ENCODE measurements at places on chromosomes 11 and 22.

GRCh38 chr11:88259431-88259830, 78.1 kb downstream of the CTSC start:
- no peak for DNase-seq

DNA sequence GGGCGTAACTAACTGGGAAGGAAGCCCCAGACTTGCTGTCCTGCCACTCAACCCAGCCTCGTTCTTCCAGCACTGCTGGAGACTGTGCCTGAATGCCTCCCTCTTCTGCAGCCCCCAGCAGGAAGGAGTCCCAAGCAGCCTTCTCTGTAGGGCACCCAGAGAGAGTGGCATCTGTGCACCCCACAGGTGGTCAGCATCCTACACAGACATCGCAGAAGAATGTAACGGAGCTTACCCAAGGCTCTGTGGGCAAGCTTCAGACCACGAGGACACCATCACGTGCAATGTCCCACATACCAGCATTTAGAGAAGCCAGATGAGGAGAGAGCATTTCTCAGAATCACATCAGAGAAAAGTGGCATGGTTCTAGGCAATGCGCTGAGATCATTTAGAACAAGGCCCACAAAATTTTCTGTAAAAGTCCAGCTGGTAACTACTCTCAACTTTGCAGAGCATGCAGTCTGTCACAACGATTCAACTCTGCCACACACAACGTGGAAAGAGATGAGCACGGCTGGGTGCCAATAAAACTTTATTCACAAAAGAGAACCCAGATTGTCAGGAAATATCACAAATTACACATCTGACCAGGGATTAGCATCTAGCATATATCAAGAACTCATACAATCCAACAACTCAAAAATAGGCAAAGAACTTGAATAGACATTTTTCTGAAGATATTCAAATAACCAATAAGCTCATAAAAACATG, 33.4 kb downstream of the SHANK2 start:
- DNase-seq: no peak

DNA sequence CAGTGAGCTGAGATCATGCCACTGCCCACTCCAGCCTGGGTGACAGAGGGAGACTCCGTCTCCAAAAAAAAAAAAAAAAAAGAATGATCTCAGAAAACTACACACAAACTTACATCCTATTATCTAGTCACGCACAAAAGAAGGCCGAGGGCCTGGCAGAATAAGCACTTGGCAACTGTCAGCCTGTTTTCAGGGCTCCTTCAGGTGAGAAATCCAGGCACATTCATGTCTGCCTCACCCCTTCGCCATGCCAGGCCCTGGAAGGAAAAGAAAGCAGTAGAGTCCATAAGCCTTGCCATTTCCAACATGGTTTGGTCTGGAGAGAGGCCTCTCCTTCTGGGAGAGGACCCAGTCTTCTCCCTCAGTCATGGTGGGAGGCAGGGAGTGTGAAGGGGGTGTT, 30.9 kb downstream of the C11orf58 start:
- DNase-seq: no peak

GRCh38 chr11:21622566-21622965, 570.3 kb upstream of the ANO5 start:
- DNase-seq: no peak

DNA sequence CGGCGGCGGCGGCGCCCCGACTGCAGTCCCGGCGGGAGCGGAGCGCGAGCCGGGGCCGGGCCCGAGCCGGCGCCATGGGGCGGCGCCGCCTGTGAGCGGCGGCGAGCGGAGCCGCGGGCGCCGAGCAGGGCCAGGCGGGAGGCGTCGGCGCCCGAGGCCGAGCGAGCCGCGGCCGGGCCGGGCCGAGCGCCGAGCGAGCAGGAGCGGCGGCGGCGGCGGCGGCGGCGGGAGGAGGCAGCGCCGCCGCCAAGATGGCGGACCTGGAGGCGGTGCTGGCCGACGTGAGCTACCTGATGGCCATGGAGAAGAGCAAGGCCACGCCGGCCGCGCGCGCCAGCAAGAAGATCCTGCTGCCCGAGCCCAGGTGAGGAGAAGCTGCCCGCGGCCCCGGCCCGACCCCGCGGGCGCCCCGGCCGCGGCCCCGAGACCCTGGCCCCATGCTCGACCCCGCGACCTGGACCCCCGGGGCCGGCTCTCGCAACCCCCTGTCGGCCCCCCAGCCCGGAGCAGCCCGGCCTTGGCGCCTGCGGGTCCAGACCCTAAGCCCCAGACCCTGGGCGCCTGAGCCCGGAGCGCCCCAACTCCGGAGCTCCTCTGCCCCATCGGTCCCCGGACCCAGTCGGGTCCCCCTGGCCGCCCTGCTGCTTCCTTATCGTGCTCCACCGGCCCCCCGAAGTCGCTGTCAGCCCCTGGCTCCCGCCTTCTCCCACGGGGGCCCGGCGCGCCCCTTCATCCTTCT, at the start of gene GRK2:
Gene GRK2 (plus strand): TSS at position 25 of the 739 bp plus-strand sequence. CDS start 227 bp downstream, at position 252.
- no peak for DNase-seq

- no peak for DNase-seq
Observed at GRCh38 chr11:32072872-32073643, 17.8 kb upstream of the RCN1 start.

- no peak for DNase-seq
Observed at GRCh38 chr22:36873614-36874308, 13.0 kb downstream of the NCF4 start.

- no peak for DNase-seq
Observed at GRCh38 chr11:132330515-132330914, 960.1 kb downstream of the NTM start.

DNA sequence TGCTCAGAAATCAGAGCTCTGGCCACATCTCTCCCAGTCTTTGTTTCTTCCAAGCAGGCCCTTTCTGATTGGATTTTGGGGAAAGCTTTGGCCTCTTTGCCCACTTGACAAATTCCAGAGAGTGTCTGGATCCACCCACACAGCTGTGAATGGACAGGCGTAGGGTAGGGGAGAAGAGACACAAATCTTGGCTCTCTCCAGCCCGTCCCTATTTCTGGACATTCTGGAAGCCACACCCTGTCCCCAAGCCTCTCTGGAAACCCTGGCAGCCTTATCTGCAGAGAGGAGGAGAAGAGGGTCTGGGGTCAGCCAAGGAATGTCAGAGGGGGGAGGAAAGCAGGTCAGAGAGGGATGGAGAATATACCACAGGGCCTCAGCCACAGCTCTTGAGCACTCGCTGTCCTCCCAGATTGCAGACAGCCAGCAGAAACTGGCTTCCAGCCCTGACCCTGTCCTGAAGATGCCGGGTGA, 59.5 kb upstream of the WNT11 start:
- no peak for DNase-seq

GRCh38 chr11:5929571-5930368, 12.3 kb upstream of the OR56A3 start:
- no peak for DNase-seq

GRCh38 chr22:31662668-31663037, 638 bp upstream of the PISD start:
- DNase-seq: no peak

Data from forelimb muscle (tissue), 1 donor.